Progenitor cell of endocrine pancreas (in vitro differentiated cells): ENCODE measurements at places on chromosomes 3 and 15. TPM values are rescaled to one million over a fixed set of nuclear protein-coding genes. Genes with fewer than 3 reads are reported as not detected.

The IMPG2 gene
- total RNA-seq, result 0.82 and 0.98 TPM in 2 replicates

The AADACL2 gene
- total RNA-seq, result not detected in 2 replicates

DNA sequence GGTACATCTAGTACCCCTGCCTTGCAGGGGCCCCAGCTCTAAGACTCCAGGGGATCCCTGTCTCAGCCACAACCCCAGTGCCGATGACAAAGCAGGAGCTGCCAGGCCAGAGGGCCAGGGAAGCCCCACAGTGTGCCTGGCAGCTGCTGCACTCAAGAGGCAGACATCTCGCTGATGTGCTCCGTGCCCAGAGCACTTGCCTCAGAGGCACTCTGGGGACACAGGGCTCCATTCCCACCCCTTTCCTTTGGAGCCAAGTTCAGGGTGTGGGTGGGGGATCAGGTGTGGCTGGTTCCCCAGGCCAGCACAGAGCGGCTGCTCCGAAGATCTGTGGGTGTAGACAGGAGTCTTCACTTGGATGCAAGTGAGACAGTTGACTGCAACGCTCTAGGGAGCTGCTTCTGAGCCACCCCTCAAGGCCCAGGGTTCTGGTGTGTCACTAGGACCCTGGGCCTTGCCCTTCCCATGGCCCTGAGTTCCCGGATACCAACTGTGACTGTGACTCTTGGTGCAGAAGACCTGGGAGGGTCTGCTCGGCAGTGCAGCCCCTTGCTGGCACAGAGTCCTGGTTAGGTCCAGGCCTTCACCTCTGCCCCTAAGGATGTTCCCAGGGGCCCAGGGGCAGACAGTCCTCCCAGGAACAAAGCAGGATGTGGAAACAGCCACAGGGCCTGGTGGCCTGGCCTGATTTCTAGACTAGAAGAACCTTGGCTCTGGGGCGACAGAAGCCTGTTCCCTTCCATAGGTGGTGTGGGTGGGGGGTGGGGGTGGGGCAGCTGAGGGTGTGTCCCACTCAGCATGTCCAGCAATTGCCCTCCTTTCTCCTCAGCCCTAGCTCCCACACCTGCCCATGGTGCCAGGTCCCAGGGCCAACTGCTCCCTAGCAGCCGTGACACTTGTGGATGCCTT lies 2.5 kb downstream of the NT5DC2 start:
- DNase-seq, result no peak
- peaks cover 3% of the 10 kb centered on the region for H3K36me3 ChIP-seq
- peaks cover 19% of the 10 kb centered on the region for H3K4me1 ChIP-seq
- no peaks in the 10 kb centered on the region for H3K27me3 ChIP-seq

DNA sequence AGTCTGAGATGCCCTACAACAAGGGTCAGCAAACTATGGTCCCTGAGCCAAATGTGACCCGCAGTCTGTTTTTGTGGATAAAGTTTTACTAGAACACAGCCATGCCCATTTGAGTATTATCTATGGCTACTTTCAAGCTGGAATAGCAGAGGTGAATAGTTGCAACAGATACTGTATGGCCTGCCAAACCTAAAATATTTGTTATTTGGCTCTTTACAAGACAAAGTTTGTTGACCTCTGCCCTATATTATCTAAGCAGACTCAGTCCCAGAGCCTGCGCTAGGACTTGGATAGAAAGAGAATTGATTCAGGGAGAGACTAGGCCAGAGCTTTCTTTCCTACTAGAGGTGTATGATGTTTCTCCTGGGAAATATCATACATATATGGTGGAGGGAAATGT lies 81.7 kb upstream of the NMNAT3 start:
- peaks cover 5% of the 10 kb centered on the region for H3K4me1 ChIP-seq
- H3K27ac ChIP-seq, result no peak overlapping the region
- no peaks in the 10 kb centered on the region for H3K36me3 ChIP-seq
- no peak overlapping the region for H3K4me3 ChIP-seq
- no peak for DNase-seq
- H3K27me3 ChIP-seq, result no peaks in the 10 kb centered on the region

GRCh38 chr3:183189641-183190040 lies 27.1 kb upstream of the LAMP3 start:
- H3K4me1 ChIP-seq, result peaks cover 6% of the 10 kb centered on the region
- no peak overlapping the region for H3K27ac ChIP-seq
- DNase-seq, result no peak

- H3K27me3 ChIP-seq, result no peaks in the 10 kb centered on the region
- H3K36me3 ChIP-seq, result peaks cover 23% of the 10 kb centered on the region
- peaks cover 8% of the 10 kb centered on the region for H3K4me1 ChIP-seq
- no peak overlapping the region for H3K27ac ChIP-seq
Observed at GRCh38 chr15:90362936-90363212, 10.8 kb downstream of the ZNF774 start.

GRCh38 chr3:58564456-58565160 lies 12.6 kb downstream of the FAM107A start:
- peak overlapping the region; percentile 51 for H3K27ac ChIP-seq
- DNase-seq, result no peak
- no peak overlapping the region for H3K4me3 ChIP-seq
- H3K27me3 ChIP-seq, result no peaks in the 10 kb centered on the region
- peaks cover 3% of the 10 kb centered on the region for H3K4me1 ChIP-seq
